ENCODE measurements at places on chromosomes 1 and 21. TPM values are rescaled to one million over a fixed set of nuclear protein-coding genes. Genes with fewer than 3 reads are reported as not detected.

DNA sequence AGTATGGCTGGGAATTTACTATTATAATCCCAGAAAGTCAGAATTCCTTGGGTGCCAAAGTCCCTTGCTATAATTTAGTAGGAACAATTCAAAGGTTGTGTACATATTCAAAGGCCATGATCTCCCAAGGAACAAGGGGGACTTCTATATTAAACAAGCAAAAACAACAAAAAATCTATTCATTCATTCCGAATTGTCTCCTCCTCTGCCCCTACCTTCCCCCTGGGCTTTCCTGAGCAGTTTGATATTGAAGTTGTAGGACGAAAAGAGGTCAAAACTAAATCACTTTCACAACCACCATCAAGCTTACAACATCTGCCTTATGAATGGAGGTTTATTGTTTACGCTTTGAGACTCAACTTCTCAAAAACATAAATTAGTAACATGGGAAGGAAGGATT lies 35.3 kb upstream of the SOD1 start:
- no peaks in the 10 kb centered on the region for H3K4me1 ChIP-seq
- no peak overlapping the region for H3K27ac ChIP-seq
- H3K36me3 ChIP-seq: no peaks in the 10 kb centered on the region
- H3K27me3 ChIP-seq: no peaks in the 10 kb centered on the region
- H3K4me3 ChIP-seq: no peak overlapping the region

DNA sequence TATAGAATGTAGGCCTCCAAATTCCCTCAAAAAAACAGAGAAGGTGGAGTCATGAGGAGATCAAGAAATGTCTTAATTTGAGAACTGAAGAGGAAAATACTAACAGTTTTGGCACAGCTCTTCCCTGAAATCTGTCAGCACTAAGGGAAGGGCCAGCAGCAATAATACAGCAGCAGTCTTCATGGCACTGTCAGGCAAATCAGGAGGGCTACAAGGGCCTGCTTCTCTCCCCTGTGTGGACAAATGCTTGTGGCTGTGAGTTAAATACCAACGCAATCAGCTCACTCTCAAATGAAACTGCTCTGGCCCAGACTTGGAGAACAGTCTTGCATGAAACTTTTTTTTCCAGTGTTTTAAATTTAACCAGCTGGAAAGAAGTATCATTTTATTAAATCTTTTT lies 20.5 kb upstream of the CNN3 start:
- no peak overlapping the region for H3K4me3 ChIP-seq
- no peaks in the 10 kb centered on the region for H3K27me3 ChIP-seq
- no peak for DNase-seq
- no peaks in the 10 kb centered on the region for H3K4me1 ChIP-seq

The HHAT gene
- 2.7 TPM for total RNA-seq

The IL23R gene
- not detected for total RNA-seq

The TATDN3 gene
- total RNA-seq: 16.3 TPM

The ZNF683 gene
- not detected for total RNA-seq
